RPMI7951 (cell line): ENCODE measurements at places on chromosomes 12 and 14. TPM values are rescaled to one million over a fixed set of nuclear protein-coding genes. Genes with fewer than 3 reads are reported as not detected.

The SERPINA9 gene
- not detected in 2 replicates for total RNA-seq

The SERPINA3 gene
- 0.96 and 1.5 TPM in 2 replicates for total RNA-seq

The ATXN3 gene
- 21.4 and 26.0 TPM in 2 replicates for total RNA-seq

The LRP1 gene
- 28.8 and 31.6 TPM in 2 replicates for total RNA-seq

The VDR gene
- 17.4 and 22.9 TPM in 2 replicates for total RNA-seq

The TCL1B gene
- total RNA-seq = not detected in 2 replicates

The PHC1 gene
- 10.3 and 12.7 TPM in 2 replicates for total RNA-seq

The GPR135 gene
- total RNA-seq = 0.48 and 0.68 TPM in 2 replicates

The NYNRIN gene
- 0.36 and 0.39 TPM in 2 replicates for total RNA-seq

The MIPOL1 gene
- total RNA-seq = 3.2 and 5.4 TPM in 2 replicates

The FITM1 gene
- 0.20 TPM in 1 of 2 replicates, not detected in the other for total RNA-seq

The RBP5 gene
- total RNA-seq = not detected in 2 replicates

The TAMALIN gene
- 0.20 and 0.24 TPM in 2 replicates for total RNA-seq

The EAPP gene
- 41.3 and 54.1 TPM in 2 replicates for total RNA-seq

The RD3L gene
- total RNA-seq = not detected in 2 replicates

The BTG1 gene
- 5.1 and 7.3 TPM in 2 replicates for total RNA-seq

The LALBA gene
- not detected in 2 replicates for total RNA-seq

The FAM181A gene
- not detected in 2 replicates for total RNA-seq

The FOXN4 gene
- total RNA-seq = not detected in 2 replicates

The CLEC1A gene
- total RNA-seq = 0.12 TPM in 1 of 2 replicates, not detected in the other

The OR4E2 gene
- not detected in 2 replicates for total RNA-seq

The B3GNT4 gene
- total RNA-seq = not detected in 2 replicates

The ART4 gene
- not detected in 2 replicates for total RNA-seq

The CCDC85C gene
- 3.4 and 5.8 TPM in 2 replicates for total RNA-seq

The ABCD4 gene
- 15.0 and 15.2 TPM in 2 replicates for total RNA-seq

The TAS2R9 gene
- total RNA-seq = not detected in 2 replicates

The GLIPR1L2 gene
- total RNA-seq = 0.20 and 0.36 TPM in 2 replicates

The GPD1 gene
- total RNA-seq = 0.39 TPM in 1 of 2 replicates, not detected in the other

The PAN2 gene
- 23.7 and 24.0 TPM in 2 replicates for total RNA-seq

The LUM gene
- total RNA-seq = 56.5 and 102 TPM in 2 replicates

The PRR4 gene
- total RNA-seq = 1.3 and 2.2 TPM in 2 replicates

The TMPRSS12 gene
- not detected in 2 replicates for total RNA-seq

The TSPAN19 gene
- total RNA-seq = not detected in 2 replicates

The CCDC196 gene
- not detected in 2 replicates for total RNA-seq

The LRFN5 gene
- under 0.01 and 0.12 TPM in 2 replicates for total RNA-seq

The CLECL1 gene
- not detected in 2 replicates for total RNA-seq

The KERA gene
- not detected in 2 replicates for total RNA-seq

The DPF3 gene
- total RNA-seq = 4.2 and 6.5 TPM in 2 replicates

The P2RX2 gene
- not detected in 2 replicates for total RNA-seq

The CEBPE gene
- not detected in 2 replicates for total RNA-seq

The TMBIM4 gene
- total RNA-seq = 127 and 135 TPM in 2 replicates

The ESR2 gene
- total RNA-seq = 0.10 and 0.12 TPM in 2 replicates

The DHH gene
- not detected in 2 replicates for total RNA-seq

The ENDOU gene
- total RNA-seq = 0.24 TPM in 1 of 2 replicates, not detected in the other

The OVCH1 gene
- total RNA-seq = not detected in 2 replicates

The KRT78 gene
- total RNA-seq = 0.20 and 0.36 TPM in 2 replicates

The ZC2HC1C gene
- 1.2 and 1.8 TPM in 2 replicates for total RNA-seq

The SAMD15 gene
- 0.84 and 1.7 TPM in 2 replicates for total RNA-seq

The KRT76 gene
- total RNA-seq = not detected in 2 replicates

The NOXRED1 gene
- not detected in 2 replicates for total RNA-seq

The PPP4R3A gene
- 21.3 and 22.8 TPM in 2 replicates for total RNA-seq

The ACSM4 gene
- total RNA-seq = not detected in 2 replicates

The DDX47 gene
- 75.4 and 86.6 TPM in 2 replicates for total RNA-seq
